SW480 (cell line): ENCODE measurements at places on chromosomes 7 and 10.

GRCh38 chr7:18313965-18314364 is 181.6 kb upstream of the HDAC9 start:
- no peak for DNase-seq

DNA sequence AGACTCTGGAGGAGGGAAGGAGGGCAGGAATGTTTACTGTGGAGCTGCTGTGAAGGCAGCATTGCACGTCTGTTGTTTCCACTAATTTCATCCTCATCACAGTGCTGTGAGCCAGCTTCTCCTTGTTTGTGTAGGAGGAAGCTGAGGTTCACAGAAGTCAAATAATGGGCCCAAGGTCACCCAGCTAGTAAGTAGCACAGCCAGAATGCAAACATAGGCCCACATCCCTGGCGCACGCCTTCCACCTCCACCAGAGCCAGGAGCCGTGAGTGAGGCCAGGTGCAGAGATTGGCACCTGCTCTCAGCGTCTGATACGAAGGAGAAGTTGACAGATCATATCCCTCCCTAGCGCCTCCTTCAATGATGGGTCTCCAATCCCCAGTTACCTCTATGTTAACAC is 93.6 kb downstream of the HTR5A start:
- no peak for DNase-seq

DNA sequence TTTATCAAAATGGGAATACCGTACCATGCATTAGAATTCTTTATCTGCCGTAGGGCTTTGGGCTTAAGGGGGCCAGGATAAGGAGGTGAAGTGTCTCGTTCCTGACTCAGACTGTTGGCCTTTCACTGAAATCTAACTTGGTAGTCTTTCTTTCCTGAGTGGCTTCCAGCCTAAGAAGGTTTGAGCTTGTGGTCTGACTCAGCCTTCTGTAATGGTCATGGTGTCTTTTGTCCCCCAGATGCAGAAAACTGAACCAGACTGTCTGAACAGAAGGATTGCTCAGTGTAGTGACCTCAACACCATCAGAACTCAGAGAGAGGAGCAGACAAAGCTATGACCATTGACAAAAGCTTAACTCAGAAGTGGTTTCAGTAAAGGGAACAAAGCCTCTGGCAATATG is 39.5 kb downstream of the WNT2 start:
- DNase-seq: no peak

GRCh38 chr7:129282865-129283264 is 58.0 kb downstream of the AHCYL2 start:
- DNase-seq: no peak

- no peak for DNase-seq
These were observed 130.9 kb upstream of the MKLN1 start for GRCh38 chr7:131196803-131197202.

- no peak for DNase-seq
These were observed 12.5 kb upstream of the CH25H start for GRCh38 chr10:89219513-89220218.

DNA sequence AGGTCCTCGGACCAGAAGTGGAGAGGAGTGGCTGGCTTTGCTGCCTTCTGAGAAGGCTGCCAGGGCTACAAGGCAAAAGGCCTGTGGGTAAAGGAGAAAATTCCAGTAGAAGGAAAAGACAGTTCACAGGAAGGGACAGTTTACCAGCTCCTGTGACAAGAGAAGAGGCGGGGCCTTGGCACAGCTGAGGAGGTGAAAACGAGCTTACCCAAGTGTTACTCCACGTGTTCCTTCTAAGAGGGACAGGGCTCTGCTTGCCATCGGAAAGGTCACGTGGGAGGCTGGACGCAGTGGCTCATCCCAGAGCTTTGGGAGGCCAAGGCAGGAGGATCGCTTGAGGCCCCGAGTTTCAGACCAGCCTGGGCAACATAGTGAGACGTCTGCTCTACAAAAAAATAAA is 129.4 kb upstream of the ZNF746 start:
- DNase-seq: no peak

DNA sequence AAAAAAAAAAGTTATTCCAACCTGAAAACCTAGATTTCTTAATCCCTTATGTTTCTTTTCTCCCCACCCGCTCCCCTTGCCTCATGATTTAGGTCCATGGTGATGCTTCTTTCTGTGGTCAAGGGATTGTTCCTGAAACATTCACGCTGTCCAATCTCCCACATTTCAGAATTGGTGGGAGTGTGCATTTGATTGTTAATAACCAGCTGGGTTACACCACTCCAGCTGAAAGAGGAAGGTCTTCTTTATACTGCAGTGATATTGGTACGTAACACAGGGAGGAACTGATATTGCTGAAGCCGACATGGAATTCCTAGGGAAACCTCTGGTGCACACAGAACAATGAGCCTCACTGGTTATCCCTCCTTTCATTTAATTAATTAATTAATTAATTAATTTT is 22.7 kb downstream of the DHTKD1 start:
- no peak for DNase-seq

DNA sequence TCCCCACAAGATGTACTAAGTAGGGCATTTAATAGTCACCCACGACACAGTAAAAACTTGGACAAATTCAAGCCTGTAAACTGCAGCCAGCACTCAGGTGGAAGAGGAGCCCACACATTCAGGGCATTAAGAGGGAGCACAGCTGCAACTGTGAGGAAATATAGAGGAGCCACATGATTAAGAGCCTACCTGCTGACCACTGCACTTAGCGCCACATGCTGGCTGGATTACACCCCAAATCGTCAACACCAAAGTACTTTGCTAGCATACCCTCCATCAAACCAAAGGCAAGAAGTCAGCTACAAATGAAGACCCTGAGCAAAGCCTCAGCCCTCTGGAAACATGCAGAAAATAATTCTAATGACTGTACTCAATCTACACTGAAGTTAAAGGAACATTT is 322.3 kb upstream of the PLXDC2 start:
- DNase-seq: no peak

DNA sequence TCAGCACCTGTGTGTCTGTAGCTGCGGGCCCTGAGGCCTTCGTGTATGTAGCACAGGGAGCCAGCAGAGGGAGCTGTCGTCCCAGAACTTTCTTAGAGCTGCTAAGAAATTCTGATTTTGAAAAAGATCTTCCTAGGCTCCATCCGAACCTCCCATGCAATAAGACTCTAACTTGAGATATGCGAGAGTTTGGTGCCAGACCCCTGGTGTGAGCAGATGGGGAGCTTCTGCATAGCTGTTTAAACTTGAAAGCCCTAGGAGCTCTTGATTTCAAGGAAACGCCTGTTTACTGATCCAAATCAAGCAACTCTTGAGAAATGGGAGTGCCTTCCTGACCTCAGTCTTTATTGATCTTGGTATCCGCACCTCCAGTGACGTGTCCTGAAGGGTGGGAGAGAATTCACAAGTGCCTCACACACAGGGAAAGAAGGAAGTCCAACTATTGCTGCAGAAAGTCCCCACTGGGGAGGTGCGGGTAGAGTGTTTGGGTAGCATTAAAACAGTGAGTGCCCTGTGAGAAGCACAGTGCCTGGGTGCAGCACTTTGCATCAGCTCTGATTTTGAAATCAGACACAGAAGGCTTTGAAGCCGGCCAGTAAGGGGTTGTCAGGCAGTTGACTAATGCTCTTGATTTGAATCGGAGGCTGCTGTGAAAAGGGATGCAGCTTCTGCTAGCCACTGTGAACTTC is 66.4 kb upstream of the STRIP2 start:
- peak; percentile 56 for DNase-seq

GRCh38 chr10:15259136-15259535 is 90.6 kb upstream of the NMT2 start:
- no peak for DNase-seq

DNA sequence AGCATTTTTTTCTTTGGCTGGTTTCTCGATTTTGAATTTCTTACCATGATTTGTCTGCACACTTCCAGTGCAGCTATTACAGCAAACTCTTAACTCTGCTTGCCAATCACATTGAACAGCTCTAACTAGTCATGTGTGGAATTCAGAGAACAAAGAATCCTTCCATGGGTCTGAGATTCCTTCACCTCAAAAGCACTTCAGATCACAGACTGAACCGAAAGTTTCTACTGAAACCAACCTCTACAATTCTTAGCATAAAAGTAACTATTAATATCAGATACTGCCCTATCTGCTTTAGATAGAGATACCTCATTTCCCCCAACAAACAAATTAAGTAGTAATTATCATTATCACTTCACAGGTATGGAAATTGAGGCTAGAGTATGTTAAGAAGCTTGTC is 56.5 kb upstream of the SP4 start:
- DNase-seq: no peak

DNA sequence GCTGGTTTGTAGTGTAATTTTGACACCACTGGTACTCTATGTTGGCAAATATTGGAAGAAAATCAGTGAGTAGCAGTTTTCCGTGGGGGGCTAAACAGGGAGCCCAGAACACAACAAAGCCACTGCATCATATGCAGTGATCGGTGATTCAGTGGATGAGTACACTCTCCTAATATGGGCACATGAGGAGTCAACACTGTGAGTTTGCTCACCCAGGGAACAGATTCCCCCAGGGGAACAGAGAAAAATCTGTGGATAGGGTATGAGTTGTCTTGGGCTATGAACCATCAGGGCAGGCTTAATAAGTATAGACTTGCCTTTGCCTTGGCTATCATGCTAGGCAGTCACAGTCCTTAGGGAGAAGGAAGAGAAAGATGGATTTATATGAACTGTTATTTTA is 227.7 kb upstream of the SEMA3E start:
- no peak for DNase-seq

DNA sequence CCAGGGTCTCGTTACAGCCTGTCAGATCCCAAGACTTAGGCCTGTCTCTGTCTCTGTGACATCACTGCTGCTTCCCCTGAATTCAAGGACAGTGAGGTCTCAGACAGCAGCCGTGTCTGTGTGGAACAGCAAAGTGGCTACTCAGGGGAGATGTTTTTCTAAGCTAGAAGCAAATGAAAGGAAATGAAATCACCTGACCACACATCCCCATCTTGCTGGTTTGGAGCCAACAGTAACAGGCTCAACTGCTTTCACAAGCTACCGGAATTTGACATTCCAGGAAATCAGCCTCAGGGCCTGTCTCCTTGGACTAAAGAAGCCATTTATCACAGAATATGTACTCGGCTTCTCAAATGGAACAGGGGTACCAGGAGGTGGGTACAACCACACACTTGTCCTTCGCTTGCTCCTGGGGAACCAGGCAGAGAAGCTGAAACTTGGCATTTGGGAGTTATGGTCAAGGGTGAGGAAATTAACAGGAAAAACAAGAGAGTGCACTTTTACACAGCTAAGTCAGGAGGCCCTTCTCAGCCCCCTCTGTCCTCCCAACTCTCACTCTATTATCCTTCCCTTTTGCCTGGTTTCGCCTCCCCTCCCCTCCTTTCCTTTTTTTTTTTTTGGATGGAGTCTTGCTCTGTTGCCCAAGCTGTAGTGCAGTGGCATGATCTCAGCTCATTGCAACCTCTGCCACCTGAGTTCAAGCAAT is 73.2 kb downstream of the SPDYE5 start:
- DNase-seq: no peak

GRCh38 chr10:104935656-104936055 is 294.6 kb downstream of the SORCS3 start:
- peak; percentile 65 for DNase-seq

- DNase-seq: no peak
These were observed 501.1 kb downstream of the TNS3 start for GRCh38 chr7:47080816-47081215.

GRCh38 chr7:10707519-10707918 is 266.2 kb upstream of the PHF14 start:
- DNase-seq: peak; percentile 25

GRCh38 chr10:71590781-71591350 is 128.7 kb downstream of the C10orf105 start:
- no peak for DNase-seq

DNA sequence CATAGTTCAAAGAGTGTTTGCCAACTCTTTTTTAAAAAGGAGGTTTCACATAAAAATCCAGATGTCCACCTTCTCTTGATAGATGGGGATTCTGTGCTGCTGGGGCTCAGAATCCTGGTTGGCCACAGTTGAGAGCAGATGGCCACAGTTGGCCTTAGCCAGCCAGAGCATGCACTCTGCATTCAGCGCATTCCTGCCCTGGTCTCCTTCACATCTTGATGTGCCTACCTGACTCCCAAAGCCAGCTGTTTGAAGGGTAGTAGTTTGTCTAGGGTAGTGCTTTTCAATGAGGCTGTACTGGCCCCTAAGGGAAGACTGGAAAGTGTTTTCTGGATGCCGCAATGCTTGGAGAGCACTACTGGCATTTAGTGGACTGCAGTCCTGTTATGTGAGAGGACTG is 208.1 kb upstream of the HDAC9 start:
- no peak for DNase-seq

DNA sequence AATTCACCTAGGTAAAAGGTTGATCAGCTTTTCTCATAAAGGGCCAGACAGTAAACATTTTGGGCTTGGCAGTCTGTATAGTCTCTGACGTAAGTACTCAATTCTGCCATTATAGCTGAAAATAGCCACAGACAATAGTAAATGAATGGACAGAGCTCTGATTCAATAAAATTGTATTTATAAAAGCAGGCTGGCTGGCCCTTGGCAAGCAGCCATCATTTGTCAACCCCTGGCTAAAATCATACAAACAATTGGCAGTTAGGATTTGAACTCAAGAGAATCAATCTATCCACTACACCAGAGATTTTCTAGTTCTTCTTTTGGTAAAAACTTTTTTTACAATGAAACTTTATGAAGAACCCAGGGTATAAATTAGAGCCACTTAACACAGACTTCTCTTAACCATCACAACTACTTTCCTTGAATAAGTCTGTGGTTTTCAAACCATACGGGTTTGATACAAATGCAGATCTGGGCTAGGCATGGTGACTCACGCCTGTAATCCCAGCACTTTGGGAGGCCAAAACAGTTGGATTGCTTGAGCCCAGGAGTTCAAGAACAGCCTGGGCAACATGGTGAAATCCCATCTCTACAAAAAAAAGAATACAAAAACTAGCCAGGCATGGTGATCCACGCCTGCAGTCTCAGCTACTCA is 124.5 kb downstream of the SLC16A9 start:
- no peak for DNase-seq

DNA sequence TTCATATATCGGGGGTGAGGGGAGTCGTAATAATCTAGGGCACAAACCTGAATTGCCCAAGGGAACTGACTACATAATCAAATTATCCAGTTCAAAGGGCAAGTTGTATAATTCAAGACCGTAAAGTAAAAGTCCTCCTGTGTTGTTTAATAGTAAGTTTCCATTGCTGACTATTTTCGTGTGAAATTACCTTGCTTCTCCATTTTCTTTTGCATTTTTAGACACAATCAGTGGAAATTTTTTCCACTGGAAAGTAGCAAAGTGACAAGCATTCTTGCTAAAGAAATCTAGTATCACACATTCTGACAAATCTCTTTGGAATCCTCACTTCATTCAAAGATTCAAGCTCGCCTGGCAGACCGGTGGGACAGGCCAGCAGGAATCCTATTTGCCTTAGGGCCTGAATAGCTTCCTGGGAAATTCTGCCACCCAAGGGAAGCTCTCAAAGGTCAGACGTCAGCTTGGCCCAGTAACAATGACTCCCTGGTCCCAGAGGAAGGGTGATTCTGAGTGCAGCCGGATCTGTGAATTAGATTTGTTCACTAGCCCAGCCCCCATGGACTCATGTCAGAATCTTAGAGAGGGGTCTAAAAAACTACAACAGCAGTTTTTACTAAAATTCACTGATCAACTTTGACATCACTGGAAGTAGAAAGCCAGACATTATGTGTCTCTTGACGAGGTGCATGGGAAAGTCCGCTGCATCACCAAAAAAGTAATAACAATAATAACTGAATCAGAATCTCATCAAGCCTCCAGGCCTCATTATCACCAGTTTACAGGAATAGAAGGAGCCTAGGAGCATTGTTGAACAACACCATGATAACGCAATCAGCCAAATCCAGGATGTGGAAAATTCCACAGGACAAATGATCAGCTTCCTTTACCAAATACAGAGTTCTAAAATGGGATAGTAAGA is 161.0 kb downstream of the SKIDA1 start:
- DNase-seq: peak; percentile 68
